ENCODE measurements at places on chromosomes 16 and 17.
A peak's percentile ranks its signal among the peaks of the same experiment; 100 is the strongest.

DNA sequence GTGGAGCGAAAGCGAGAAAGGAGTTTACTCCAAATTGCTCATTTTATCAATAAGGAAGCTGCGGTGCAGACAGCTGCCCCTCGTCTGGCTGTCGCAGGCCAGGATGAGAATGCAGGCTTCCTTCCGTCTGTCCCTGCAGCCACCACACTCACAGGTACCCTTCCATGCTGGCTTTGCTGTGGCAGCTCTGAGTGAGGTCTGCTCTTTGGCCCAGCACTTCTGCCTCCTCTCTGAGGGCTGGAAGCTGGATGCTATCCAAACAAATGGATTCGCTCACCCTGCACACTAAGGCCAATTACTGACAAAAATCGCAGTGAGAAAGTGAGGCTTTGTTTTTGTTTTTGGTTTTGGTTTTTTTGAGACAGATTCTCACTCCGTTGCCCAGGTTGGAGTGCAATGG lies 7.0 kb downstream of the ARMC7 start:
- DNase-seq, result no peak

GRCh38 chr17:41792845-41793783 lies 6.6 kb upstream of the JUP start:
- DNase-seq, result no peak

GRCh38 chr17:37137070-37137610 lies 188.4 kb downstream of the AATF start:
- no peak for DNase-seq

DNA sequence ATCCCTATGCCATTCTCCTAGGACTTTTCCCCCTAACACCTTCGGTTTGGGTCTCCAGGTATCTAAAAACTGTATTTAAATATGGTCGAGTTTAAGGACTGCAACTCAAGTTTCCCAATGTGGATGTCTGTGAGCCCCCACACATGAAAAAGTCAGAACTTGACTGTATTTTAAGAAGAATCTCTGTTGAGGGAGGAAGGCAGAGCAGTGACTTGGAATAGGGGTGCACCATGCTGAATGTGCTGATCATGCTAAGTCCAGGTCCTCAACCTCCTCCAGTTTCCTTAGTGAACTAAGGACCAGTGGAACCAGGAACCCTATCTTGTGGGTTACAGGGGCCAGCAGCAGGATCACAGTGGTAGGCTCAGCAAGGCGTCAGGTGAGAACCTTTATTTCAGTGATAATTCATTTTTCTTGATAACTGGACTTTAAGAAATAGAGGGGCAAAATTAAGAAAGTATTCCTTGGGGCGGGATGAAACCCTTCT lies 19.5 kb downstream of the GRB7 start:
- DNase-seq, result no peak

DNA sequence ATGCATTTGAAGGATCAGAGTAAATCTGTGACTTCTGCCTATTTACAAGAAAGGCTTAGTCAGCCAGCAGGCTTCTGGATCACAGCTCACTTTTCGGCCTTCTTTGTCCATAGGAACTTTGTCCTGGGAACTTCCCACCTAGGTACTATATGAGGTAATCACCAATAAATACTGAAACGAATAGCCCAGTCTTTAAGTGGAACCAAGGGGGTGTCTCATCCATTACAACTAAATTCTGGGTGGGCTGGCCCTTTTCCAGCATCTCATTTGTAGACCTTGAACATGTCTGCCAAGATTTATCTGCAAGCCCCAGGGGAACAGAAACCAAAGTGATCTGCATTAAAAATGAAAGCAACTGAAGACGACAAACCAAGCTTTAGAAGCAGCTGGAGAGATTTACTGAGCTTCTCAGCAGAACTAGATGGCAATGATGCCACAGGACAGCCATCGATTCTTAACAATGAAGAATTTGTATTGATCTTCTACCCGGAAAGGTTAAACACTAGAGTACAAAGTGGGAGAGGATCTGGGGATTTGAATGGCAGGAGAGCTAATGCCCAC lies 55.5 kb downstream of the SNX11 start:
- DNase-seq, result peak; percentile 26

- DNase-seq, result no peak
Measured at GRCh38 chr17:39171933-39172332, 6.0 kb upstream of the ARL5C start.

- peak; percentile 96 for DNase-seq
Measured at GRCh38 chr17:34275881-34276280, 5.9 kb downstream of the CCL7 start.

- DNase-seq, result peak; percentile 77
Measured at GRCh38 chr17:61805399-61805798, 57.9 kb downstream of the BRIP1 start.

DNA sequence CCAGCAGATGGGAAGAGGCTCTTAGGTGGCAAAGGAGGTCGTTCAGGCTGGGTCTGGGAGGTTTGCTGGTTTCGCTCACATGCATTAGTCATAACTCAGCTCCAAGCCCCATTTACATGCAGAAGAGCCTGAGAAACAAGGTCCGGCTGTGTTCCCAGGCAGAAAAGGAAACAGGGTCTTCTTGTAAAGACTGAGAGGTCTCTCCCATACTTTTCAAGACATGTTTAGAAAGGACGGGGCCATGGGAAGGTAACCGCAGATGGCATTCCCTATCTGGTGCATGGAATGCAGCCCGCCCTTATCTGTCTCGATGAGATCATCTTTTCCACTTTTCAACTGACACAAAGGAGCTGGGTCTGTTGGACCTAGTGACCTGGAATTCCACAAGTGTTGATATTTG lies 389.0 kb upstream of the CDH11 start:
- no peak for DNase-seq

DNA sequence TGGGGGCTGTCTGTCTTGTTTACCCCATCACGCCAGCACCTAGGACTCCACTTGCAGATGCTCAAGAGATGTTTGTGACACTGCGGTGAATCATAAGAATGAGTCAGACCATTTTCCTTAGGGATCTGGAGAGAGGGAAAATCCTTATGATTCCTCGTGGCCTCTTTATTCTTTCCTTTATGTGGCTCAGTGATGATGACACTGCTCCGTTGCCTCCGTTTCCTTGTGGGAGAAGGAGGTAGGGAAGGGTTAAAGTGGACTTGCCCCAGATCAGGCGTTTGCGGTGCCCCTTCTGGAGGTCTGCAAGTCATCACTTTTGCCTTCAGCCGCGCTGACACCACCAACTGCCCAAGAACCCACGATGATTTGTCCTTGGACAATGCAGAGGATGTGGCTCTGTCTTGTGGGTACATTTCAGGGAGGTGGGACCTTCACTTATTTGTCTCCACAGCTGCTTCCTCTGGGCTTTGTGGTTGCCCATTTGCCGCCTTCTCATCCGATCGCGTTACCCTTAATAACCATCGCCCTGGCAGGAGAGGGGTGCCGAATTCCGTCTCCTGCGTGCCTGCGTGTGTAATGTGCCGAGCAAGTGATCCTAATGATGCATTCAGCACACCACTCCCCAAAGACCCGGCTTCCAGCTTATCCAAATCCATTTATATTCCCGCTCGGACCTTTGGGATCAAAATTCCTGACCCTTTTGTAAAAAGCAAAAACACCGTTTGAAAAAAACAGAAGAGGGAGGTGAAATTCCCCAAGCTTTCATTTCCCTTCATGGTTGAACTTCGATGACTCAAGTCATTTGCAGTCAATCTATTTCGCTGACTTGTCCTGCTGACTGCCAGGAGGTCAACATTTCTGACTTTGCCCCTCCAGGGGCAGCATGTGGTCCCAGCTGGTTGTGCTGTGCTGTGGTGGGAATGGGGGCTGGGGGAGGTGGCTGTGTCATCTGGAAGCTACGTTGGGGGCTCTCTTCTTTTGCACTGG lies 87.2 kb upstream of the IRX3 start:
- peak; percentile 91 for DNase-seq

GRCh38 chr17:76536511-76537287 lies 810 bp downstream of the CYGB start:
- no peak for DNase-seq

- DNase-seq, result peak; percentile 54
Measured at GRCh38 chr17:6755731-6756184, at the start of gene XAF1. Gene XAF1 (plus strand): TSS chr17:6756046. CDS start chr17:6756079, 33 bp downstream.

- DNase-seq, result peak; percentile 41
Measured at GRCh38 chr16:4613636-4614570, 785 bp downstream of the UBALD1 start.

GRCh38 chr17:47267354-47267828 lies 13.8 kb downstream of the ITGB3 start:
- peak; percentile 98 for DNase-seq

DNA sequence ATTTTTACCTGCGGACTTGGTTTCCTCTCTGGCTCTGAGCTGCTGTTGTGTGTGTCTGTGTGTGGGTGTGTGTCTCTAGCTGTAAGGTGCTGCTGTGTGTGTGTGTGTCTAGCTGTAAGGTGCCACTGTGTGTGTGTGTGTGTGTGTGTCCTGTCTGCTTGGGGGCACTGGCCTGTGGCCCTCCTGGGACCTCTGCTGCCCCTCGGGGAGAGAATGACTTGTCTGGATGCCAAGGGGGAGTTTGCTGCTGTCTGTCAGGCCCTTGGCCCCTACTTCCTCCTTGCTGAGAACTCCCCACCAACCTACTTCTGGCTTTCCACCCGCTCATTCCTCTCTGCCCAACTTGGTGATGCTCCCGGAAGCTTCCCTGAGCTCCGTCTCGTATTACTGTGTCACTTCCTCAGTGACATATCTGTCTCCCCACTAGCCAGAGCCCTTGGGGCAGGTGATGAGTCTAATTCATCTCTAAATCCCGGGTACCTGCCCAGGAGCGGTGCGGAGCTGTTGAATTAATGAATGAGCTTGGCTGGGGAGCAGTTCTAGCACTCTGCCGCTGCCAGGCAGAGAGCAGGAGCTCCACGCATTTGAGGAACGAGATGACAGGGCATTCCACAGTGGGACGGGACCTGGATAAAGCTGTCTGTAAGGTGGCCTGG lies 3.5 kb upstream of the LASP1NB start:
- no peak for DNase-seq

- peak; percentile 71 for DNase-seq
Measured at GRCh38 chr17:40026816-40027613, 11.8 kb downstream of the CSF3 start.

- DNase-seq, result no peak
Measured at GRCh38 chr17:2611627-2612026, 18.2 kb downstream of the PAFAH1B1 start.

GRCh38 chr17:79131701-79132100 lies 57.1 kb downstream of the ENGASE start:
- DNase-seq, result no peak

DNA sequence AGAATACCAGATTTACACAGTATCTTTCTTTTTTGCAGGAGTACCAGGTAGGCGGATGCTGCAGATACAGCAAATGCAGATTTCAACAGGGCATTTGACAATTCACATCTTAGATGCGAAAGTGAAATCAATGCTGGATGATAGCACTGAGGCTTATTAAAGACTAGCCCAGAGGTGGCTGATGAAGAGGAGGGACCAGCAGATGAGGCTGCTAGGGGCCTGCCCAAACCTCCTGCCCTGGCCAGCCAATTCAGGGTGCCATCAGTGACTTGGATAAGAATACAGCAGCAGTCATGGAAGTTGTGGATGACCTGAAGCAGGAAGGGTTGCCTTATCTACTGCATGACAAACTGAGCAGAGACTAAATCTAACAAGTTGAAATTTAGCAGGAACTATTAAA lies 1.5 kb upstream of the DYNC1LI2 start:
- DNase-seq, result no peak

DNA sequence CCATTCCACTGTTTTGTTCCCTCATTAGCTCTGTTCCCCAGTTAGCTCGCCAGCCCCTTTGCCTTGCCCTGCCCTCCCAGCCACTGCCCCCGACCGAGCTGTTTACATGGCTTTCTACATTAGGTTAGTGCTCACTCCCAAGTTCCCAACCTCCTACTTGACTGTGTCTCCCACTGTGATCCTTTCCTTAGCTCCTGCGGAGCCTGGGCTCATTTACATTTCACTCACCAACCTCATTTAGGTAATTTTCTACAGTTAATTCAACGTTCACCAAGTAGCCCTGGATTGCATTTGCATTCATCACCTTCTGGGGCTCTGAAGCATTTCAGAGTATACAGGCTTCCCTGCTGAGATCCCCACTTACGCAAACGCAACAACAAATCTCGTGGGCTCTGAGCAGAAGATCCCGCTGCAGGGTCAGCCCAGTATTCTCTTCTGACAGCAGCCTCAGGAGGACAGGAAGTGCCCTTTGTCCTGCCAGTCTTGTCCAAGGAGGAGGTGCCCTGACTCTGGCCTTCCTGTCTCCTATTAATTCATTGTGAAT lies 325.8 kb upstream of the CCL2 start:
- no peak for DNase-seq

GRCh38 chr17:79082311-79083190 lies 7.9 kb downstream of the ENGASE start:
- peak; percentile 18 for DNase-seq

- no peak for DNase-seq
Measured at GRCh38 chr17:49992933-49993422, 2.0 kb downstream of the DLX3 start.
